Trophoblast cell (in vitro differentiated cells and primary cell): ENCODE measurements at places on chromosomes 1 and 21.

- no peak for DNase-seq
Measured at GRCh38 chr1:200042119-200042551, 14.6 kb downstream of the NR5A2 start.

DNA sequence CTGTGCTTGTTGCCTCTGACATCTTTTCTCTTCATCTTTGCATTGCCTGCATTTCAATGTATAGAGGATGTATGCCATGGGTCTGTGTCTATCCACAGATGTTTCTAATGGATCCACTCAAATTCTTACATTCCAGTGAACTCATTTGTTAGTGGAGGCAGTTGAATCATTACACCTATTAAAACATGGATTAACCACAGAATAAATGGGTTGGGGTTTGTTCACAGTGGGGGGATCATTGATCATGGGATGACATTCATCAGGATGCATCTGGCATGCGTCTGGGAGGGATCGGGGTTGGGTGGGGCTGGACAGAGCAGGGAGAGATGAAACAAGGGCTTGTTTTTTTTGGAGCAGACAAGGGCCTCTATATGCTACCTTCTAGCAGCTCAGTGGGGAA, 182.5 kb downstream of the RHOU start:
- no peak for DNase-seq

DNA sequence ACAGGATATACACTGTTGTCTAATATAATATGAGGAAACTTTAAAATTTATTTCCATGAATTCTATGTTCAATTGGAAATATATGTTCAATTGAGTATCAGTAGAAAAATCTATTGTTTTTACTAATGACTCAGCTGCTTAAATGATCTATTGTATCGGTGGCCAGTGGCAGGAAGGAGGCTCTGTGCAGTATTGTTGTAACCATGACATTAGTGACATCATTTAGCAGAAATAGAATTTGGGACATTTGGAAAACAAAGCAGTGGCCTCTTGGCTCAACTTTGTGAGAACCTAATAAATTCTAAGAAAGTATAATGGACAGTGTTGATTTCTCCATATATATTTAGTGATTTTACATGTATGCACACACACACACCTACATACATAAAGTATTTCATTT, 257.4 kb downstream of the PDE4B start:
- no peak for DNase-seq

- no peak for DNase-seq
Measured at GRCh38 chr1:107195476-107195875, 54.6 kb downstream of the NTNG1 start.

- peak; percentile 80 for DNase-seq
Measured at GRCh38 chr1:39194398-39195051, 10.0 kb upstream of the MACF1 start.

DNA sequence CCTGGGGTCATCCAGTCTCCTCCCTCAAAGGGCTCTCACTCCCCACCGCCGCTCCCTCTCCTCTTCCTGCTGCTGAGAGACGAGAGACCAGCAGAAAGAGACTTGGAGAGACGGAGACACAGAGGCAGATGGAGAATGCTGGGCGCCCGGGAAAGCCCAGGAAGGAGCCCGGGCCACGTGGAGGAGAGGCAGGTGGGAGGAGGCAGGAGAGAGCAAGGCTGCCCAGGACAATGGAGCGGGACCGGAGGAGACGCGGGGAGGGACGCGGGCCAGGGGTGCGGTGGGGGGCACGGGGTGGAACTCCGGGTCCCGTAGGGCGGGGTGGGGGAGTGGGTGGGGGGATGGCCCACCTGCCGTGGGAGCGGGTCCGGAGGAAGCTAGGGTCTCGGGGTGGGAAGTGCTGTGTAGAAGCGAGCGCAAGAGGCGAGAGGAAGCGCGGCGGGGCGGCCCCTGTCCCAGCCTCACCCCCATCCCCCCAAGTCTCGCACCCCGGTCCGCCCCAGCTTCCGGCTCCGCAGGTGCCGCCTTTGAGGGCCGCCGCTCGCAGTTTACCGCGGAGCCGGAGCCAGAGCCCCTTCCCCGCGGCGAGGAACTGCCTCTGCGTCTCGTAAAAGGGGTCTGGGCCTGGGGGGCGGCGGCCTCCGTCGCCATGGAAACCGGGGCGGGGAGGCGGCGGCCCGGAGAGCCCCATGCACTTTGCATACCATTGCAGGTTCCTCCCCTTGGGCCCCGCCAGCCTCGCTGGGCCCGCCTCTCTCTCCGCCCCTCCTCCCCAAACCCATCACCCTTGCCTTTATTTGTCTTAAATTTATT, 11.7 kb upstream of the EPHA2 start:
- no peak for DNase-seq

- DNase-seq = no peak
Measured at GRCh38 chr1:150555971-150556865, 7.0 kb downstream of the ADAMTSL4 start.

GRCh38 chr1:3956527-3957170, 56.6 kb upstream of the C1orf174 start:
- no peak for DNase-seq

GRCh38 chr1:30449003-30449402, 274.4 kb downstream of the MATN1 start:
- DNase-seq = no peak

DNA sequence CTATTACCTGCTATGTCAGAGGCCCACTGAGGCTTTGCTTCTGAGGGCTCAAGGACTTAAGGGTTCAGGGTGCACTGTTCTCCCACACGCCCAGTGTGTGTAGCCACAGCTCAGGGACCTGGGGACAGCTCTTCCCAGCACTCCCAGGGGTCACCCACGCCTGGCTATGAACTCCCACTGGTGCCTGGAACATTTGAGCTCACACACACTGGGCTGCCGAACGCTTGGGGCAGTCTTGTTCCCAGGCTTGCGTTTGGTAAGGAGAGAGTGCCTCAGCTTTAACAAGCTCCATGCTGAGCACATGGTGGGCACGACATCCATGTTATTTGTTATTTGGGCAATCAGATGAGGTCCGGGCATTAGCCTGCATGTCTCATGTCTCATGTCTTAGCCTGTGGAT, 37.6 kb downstream of the STUM start:
- DNase-seq = no peak

DNA sequence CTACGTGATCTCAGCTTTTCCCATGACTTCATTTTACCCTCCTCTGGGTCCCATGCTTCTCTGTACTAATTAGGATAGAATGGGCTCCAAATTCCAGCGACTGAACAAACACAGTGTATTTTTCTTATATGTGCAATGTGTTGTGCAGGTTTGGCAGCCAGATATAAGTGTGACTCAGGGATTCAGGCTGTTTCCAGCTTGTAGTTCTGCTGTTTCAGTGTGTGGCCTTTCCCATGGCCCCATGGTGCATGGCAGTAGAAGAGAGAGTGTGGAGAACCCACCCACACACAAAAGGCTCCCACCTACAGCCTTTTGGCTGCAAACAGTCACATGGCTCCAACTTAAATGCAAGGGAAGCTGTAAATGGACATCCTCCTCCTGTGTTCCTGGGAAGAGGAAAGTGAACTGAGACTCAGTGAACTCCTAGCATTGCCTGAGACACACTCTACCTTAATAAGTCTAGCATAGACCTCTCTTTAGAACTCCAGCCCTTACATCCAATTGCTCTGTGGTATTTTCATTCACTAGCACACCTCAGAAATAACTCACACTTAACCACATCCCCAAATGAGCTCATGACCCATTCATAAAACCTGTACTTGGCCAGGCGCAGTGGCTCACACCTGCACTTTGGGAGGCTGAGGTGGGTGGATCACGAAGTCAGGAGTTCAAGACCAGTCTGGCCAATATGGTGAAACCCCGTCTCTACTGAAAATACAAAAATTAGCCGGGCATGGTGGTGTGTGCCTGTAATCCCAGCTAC, 58.7 kb downstream of the KIAA0040 start:
- DNase-seq = no peak

DNA sequence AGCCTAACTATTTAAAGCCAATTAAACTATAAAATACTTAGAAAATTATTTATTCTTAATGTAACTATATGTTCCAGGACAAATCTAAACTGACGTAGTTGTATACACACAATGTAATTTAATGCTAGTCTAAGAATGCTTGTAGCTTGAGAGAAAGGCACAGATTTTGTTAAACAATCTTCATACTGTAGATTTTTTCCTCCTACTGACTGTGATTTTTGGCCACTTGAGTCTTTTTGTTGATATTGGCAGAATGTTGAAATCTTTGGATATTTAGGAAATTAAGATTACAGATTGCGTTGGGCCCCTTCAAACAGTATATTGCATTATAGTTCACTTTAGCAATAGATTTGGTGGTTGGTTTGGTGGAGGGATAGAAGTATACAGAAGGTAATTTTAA, 40.5 kb downstream of the ATF3 start:
- DNase-seq = no peak

DNA sequence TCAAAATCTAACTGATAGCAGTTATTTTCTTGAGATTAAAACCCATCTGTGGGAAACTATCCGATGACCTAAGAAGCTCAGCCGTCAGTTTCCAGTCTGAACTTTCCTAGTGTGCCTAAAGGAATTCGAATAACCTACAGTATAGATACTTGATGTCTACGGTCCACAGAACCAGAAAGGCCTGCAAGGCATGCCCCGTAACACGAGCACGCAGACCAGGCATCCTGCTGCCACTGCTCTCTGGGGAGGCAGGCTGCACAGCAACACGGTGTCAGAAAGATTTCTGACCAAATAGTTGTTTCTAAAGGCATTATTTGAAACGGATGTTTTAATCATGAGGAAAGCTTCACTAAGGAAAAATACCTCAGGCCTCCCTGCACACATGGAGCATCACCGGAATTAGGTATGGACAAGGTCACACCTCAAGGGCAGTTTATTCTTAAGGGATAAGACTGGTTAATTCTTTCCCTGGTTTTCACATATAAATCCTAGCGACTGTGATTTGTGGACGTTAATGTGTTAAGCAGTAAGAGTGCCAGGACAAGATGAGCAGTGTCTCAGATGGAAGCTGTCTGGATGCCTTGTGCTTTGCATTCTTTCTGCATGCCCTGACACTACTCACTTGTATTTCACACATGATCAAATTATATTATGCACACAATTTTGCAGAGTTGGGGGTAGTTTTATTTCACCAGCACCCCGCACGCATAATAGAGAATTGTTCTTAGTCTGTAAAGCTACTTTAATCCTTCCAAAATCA, 49.0 kb upstream of the NADK start:
- no peak for DNase-seq

DNA sequence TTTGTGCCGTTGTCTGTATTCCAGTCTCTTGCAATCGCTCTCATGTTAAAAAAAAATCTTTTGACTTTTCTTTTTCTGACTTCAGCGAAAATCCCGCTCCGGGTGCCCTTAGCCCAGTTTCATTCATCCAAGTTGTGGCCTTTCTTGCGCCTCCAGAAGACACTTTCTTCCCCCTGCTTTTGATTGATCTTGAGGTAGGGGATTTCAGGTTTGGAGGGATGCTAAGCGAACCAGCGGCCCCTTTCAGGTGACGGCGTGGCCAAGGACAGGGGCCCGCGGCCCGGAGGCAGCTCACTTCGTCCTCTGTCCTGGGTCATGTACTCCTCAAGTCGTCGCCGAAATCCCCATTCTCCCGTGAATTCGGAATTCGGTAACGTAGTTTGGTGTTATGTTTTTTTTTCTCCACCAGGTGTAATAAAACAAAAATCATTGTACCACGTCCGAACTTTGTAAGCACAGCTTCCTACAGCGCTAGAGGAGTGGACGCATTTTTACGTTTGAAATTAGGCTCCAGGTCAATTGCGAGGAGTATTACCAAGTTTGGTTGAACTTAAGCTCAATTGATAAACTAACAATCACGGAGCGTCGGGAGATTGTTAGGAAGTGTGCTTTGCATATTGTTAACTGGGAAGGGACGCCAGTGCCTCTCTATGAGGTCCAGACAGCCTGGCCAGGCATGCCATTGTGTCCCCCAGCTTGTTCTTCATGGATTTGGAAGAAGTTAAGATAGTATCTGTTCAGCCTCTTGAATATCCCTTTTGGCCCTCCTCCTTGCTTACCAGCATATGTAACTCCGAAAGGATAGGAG, 1.1 kb downstream of the MRPS6 start:
- peak; percentile 61 for DNase-seq

DNA sequence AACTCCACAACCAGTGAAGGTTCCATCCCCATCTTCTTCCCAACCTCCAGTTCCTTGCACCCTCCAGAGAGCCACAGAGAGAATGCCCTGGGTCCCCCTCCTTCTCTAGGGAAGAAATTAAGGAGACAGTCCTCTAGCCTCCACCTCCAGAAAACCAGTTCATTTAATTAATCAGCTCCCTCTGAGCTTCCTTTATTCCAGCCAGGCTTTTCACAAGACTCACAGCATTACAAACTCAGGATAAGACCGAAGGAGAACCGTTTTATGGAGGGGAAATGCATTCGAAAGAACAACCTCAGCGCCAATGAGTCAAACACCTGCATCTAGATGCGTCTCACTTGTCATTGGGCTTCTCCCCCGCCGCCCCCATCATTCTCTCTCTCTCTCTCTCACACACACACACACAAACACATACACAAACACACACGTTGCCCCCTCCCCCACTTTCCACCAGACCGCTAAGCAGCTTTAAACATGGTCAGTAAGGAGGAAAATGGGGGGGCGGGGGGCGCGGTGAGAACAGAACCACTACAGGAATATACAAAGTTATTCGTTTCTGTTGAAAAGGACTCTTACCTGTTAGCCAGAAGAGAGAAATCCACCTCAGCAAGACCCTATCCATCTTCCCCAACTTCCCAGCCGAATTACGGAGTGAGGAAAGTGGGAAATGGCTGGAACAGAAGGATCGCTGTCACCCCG, 544 bp downstream of the ILDR2 start:
- DNase-seq = no peak

GRCh38 chr21:17783003-17783402, 36.2 kb downstream of the C21orf91 start:
- DNase-seq = no peak

DNA sequence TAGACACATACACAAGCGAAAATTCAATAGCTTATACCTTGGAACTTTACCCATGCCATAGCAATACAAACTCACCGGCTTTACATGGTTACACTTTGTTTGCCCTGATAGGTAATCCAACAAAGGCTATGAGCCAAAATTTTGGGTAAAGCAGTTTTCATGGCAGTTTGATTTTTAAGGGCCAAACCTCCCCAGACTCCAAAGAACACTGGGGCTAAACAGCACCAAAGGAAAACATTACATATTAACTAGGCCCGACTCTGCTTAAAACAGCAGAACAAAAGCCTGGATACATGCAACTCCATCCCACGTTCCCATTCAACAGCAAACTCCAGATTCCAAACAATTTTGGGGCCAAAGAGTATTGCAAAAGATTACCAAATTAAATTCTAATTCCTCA, 4.4 kb upstream of the TMEM125 start:
- DNase-seq = no peak

DNA sequence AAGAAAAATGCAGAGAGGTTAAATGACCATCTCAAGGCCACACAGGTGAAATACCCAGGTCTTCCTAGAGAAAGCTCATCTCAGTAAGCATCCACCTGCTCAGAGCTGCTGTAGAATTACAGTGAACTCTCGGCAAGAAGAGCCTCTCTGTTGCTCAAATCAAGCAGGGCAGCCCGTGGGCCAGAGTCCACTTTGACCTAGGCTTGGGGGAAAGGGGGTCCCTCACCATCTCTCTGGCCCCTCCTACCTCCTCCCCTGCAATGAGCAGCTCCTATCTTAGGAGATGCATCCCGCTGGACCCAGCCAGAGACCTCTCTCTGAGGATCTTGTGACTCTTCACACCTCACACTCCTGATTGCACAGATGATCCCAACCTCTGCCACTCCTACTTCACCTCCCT, 364.7 kb downstream of the PTPRU start:
- DNase-seq = no peak

GRCh38 chr1:175363031-175363430, 170.5 kb upstream of the KIAA0040 start:
- no peak for DNase-seq

- no peak for DNase-seq
Measured at GRCh38 chr1:214452152-214452784, 99.1 kb downstream of the PTPN14 start.
